Retina (tissue), 1 donor: ENCODE measurements at places on chromosomes 6 and 20.

DNA sequence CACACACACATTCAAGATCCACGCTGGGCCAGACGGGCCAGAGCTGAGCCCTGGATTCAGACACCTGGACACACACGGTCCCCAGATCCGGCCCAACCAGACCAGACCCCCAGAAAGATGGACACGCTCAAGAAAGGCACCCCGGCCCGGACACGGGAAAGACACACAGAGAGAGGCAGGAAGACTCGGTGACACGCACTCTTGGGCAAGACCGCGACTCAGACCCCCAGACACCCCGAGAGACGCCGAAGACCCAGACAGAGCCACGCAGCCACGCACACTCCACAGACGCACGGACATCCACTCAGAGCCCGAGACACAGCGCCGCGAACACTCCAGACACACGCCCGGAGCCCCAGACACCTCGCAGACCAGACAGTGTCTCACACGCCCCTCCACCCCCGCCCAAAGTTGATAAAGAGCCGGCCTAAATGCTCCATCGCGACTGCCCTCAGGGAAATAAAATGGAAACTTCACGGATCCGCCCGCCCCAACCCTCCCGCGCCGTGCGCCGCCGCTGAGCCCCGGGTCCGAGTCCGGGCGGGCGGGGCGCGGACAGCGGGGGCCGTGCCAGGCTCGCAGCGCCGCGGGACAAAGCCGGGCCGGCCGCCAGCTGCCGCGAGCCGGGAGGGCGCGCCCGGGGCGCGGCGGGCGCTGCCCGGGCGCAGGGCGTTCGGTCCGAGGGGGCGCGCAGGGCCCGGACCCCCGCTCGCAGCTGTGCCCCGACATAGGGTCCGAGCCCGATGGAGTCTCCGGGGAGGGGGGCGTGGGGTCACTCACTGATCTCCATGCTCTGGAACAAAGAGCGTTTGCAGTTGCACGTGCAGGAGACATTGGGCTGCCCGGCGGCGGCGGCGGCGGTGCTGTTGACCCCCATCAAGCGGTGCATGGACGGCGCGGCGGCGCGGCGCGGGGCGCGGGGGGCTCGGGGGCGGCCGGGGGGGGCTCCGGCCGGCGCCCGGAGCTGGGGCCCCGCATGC lies 831 bp downstream of the PMEPA1 start:
- DNase-seq, result peak; percentile 65

- DNase-seq, result no peak
Measured at GRCh38 chr20:2626853-2627541, 25.4 kb upstream of the NOP56 start.

DNA sequence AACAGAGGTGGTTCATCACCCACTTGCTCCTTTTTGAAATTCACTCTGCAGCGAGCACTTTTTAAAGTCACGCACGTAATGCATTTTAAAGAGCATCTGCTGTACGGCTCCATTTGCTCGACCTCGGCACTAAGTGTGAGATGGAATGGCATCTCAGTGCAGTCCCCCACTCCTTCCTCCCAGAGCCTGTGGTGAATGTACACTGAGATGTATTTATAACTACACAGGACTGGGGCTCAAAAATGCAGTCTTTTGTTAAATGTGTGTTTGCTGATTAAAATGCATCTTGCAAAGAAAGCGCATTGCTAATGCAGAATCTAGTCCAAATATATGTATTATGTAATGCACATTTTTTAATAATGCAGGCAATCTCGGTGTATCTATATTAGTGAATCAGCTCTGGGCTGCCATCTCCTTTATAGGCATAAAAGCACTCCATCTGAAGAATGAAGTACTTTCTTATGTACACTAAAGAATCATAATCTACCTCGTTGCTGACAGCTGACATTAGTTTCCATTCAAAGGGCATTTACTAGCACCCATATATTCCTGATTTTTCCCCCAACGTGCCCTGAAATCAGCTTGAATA lies 14.0 kb downstream of the GNAS-AS1 start:
- no peak for DNase-seq

DNA sequence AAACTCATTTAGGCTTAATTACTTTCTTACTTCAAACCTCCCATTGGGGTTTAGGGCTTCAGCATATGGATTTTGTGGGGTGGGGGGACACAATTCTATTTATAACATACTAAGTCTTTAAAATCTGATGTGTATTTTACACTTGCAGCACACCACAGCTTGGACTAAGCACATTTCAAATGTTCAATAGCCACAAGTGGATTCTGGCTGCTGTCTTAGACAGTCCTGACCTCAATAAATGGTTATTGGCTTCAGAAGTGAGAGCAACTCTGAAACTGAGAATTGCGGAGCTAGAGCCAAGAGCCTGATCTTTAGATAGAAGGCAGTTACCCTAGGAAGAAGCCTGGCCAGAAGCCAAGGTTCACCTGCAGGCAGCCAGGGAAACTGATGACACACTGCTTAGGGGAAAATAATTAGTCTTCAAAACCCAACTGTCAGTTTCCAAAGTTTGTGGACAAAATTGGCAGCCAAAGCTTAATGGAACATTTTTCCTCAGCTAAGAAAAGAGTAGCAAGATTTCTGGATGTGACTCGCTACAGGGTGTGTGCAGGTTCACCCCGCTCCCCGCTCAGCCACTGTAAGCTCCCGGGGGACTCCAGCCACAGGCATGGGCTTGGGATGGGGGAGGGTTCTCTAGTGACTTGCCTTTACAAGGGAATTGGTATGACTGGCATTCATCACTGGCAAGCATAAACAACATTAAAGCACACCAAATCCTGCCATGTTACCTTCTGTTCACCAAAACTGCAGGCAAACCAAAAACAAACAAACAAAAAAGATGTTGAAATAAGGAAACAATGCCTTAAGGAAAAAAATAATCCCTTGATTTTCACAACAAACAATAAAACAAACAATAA lies 219.8 kb downstream of the TFAP2A start:
- DNase-seq, result no peak

- no peak for DNase-seq
Measured at GRCh38 chr6:118712969-118713368, 61.6 kb upstream of the CEP85L start.

- DNase-seq, result no peak
Measured at GRCh38 chr6:145960918-145961589, 3.1 kb downstream of the SHPRH start.

GRCh38 chr6:56368491-56368890 lies 121.1 kb upstream of the COL21A1 start:
- DNase-seq, result no peak

DNA sequence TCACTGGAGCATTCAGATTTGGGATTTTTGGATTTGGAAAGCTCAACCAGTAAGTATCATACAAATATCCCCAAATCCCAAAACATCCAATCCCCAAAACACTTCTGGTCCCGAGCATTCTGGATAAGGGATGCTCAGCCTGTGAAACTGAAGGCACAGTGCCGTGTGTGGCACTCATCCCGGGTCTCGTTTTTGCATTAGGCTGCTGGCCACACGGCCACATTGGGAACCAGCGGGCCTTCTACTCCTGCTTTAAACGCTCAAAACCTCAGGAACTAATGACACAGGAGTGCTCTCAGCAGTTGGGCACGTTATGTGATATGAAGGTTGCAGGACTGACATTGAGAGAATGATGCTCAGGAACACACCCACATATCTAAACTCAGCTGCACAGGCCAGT lies 35.6 kb downstream of the PSMG4 start:
- DNase-seq, result no peak
